Activated CD4-positive, alpha-beta T cell treated with anti-CD3 and anti-CD28 coated beads, Interleukin-2, amount 10 ng/mL, durations not matched to agents 7 days and 5 days (primary cell): ENCODE measurements at places on chromosomes 16 and 17.

DNA sequence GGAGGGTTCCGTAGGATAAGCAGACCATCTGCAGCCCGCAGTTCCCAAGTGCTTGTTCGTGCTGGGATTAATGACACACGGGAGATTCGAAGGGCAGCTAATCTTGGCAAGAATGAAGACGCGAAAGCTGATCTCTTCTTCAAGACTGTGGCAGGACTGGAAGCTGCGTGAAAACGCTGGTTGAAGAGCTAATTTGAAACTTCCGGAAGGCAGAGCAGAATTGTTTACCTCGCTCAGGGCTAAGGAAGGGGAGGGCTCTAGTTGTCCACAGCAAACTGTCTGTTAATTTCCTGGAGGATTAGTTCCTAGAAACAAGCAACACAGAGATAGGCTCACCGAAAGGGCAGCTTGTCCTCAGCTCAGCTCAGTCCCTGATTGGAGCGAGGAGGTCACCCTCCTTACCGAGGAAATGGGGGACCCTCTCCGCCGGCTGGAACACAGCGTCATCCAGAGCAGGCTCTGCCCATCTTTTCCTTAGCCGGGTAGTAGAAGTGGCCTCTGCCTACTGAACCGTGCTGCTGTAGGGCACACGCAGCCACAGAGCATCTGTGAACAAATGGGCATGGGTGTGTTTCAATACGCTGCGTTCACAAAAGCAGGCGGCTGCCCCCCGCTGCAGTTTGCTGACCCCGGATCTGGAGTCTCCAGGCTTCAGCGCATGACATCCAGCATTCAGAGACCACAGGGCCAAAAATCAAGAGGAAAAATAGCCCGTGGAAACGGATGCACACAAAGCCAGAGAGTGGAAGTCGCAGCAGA is 16.7 kb upstream of the BAIAP2 start:
- peak; percentile 67 for DNase-seq

DNA sequence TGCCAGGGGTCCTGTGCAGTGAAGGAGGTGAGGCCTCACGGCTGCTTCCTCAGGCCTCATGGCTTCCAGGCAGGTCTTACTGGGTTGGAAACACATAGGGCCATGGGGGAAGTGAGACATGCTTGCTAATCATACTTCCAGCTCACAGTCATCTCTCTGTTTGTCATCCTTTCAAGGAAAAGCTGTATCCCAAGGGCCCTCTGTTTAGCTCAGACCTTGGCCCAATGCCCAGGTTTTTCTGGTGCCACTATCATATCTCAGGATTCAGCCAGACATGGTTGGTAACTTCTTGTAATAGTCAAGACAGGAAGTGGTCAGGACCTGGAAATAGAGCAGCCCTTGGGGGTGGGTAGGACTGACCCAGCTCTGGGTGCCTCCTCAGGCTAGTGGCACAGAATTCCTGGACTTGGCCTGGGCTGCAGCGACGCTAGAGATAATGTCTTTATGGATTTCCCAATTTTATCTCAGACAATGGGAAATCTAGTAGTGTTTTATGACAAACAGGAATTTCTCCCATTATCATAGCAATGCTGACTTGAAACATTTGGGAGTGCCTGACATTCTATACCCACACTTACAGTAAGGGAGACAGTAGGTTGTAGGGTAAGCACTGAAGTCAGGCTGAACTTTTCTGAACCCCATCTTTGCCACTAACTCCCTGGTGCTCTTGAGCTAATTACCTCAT is 13.5 kb upstream of the ITGB3 start:
- no peak for DNase-seq

- DNase-seq = no peak
Observed at GRCh38 chr17:57068222-57068658, 16.8 kb upstream of the AKAP1 start.

GRCh38 chr16:12050361-12050760 is 73.8 kb downstream of the SNX29 start:
- no peak for DNase-seq
